Putamen (tissue), 1 donor: ENCODE measurements at places on chromosomes 5 and 9.

- DNase-seq, result no peak
Measured at GRCh38 chr9:95552814-95553546, 36.2 kb upstream of the PTCH1 start.

GRCh38 chr5:73625944-73626811 is at the start of gene ARHGEF28:
Gene ARHGEF28 (plus strand): TSS chr5:73626196. CDS start chr5:73684852, 58,656 bp downstream.
- DNase-seq, result peak; percentile 41

DNA sequence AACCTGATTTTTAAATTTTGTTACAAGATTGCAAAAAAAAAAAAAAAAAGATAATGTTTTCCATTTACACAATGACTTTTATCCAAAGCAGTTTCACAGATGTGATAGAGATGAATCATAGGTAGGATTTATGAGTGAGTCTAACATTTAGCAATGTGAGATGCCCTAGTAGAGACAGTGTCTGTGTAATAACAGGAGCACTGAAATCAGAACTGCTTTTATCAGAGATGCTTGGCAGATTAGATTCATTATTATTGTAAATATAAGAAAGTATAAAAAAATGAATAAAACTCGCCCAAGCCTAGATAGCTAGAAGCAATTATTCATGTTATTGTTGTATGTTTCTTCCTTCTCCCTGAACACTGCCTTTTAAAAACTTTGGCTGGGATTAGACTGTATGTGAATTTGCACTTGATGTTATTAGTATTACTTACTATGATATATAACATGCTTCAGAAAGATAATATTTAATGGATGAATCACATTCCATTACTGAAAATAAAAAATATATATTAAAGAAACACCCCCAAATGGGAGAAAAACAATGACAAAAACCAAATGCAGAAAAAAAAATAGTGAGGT is 567.3 kb upstream of the KLF4 start:
- no peak for DNase-seq

- peak; percentile 42 for DNase-seq
Measured at GRCh38 chr9:98074115-98074990, 17.8 kb downstream of the NANS start.

DNA sequence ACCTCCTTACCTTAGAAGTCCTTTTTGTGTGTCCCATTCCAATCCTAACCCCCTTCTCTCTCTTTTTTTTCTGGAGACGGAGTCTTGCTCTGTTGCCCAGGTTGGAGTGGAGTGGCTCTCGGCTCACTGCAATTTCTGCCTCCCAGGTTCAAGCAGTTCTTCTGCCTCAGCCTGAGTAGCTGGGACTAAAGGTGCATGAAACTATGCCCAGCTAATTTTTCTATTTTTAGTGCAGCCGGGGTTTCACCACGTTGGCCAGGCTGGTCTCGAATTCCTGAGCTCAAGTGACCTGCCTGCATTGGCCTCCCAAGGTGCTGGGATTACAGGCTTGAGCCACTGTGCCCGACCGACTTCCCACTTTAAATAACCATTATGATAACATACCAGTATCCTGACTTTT is 17.5 kb downstream of the TMEM38B start:
- DNase-seq, result no peak

DNA sequence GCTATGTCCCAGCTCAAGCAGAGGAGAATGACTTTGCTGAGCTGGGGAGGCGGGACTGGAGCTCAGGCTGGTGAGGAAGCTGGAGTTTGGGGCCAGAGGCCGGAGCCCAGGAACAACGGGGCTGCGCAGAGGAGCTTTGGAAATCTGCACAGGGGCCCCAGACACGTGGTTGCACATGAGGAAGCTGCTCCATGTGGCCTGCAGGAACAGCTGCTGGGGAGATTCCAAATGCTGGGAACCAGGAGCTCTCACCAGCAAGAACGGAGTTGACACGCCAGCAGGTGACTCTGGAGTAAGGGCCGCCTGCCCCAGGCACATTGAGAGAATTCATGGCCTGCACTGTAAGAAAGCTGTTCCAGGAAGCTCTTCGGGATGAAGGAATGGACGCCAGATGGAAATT is 91.0 kb downstream of the OLFM1 start:
- no peak for DNase-seq

- no peak for DNase-seq
Measured at GRCh38 chr9:6692881-6693361, 47.4 kb upstream of the GLDC start.

DNA sequence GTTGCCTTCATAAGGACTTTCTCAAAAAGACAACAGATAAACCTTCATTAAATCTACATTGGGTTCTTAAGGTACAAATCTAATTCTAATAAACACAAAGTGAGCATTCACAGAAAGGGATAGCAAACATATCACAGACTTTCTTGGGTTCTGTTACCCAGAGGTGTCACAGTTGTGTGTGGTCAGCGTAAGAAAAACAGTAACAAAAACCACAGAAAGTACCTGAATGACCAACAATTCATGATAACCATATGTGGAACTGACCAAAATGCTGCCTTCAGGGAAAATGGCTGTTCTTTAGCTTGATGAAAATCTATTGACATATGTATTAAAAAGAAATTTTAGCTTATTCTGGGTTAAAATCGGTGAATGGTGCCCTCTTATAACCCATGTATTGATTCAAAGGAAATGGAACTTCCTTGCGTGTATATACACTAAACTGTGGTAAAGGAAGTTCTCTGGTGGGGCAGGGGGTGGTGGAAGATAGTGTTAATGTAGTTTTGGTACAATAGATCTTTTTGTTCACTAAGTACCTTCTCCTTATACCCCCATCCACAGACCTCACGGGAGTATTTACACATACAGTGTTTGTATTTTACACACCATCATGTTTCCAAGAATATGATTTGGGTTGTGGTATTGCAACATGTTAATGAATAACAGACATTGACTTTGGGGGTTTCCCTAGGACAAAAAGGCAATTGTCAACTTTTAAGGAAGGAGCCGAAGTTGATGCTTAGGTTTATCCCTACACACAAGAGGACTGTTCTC is 152.5 kb downstream of the APBA1 start:
- DNase-seq, result no peak

- DNase-seq, result no peak
Measured at GRCh38 chr9:133839822-133840329, 101.7 kb upstream of the SARDH start.

GRCh38 chr9:83473488-83473971 is 64.7 kb downstream of the FRMD3 start:
- DNase-seq, result no peak

- DNase-seq, result no peak
Measured at GRCh38 chr9:25415718-25416117, 262.5 kb downstream of the TUSC1 start.

DNA sequence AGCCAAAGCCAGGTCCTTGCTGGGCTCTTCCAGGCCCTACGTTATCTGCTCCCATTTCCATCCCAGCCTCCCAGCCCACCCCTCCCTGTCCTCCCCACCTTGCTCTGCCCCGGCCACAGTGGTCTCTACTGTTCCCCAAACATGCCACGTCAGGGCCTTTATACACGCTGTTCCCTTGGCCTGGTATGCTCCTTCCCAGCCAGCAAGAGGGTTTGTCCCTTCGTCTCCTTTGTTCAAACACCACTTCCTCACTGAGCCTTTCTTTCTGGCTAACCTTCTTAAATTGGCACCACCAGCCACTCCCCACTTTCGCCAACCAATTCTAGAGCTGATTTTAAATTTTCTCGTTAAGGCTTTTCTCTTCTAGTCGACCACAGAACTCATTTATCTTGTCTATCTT is 9.8 kb downstream of the SH2D3C start:
- DNase-seq, result no peak

GRCh38 chr9:95778957-95779356 is 96.5 kb upstream of the ERCC6L2 start:
- no peak for DNase-seq

- DNase-seq, result no peak
Measured at GRCh38 chr5:169048181-169049125, 252.5 kb downstream of the SLIT3 start.

DNA sequence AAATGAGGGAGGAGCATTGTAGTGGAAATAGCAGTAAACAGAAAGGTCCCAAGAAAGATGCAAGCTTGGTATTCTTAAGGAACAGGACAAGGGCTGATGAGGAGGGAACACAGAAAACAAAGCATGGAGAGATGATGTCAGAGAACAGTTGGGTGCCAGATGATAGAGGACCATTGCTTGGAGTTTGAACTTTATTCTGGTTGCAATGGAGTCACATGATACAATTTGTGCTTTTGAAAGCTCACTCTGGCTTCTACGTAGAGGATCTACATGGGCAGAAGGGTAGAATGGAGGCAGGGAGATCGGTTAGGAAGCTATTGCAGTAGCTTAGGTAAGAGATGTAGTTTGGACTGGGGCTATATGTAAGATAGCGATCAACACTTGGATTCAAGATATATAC is 39.8 kb downstream of the SGTB start:
- no peak for DNase-seq

- peak; percentile 22 for DNase-seq
Measured at GRCh38 chr5:100902440-100903038, 543 bp downstream of the ST8SIA4 start.

- no peak for DNase-seq
Measured at GRCh38 chr9:16873126-16873802, 2.8 kb upstream of the BNC2 start.

DNA sequence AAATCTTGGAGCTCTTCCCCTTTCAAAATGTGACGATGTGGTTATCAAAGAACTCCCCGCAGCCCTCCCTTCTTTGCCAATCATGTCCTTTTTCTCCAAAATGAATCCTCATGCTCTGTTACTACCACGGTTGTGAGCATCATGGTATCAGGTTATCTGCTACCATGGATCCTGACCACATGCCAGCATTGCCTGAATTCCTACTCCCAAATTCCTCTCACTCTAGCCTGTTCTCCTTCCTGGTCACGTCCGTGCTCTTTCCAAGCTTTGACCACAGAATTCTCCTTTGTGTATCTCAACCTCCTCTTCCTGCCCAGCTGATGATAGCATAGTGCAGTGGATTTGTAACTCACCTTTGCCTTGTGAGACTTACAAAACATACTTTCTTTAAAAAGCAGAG is 59.5 kb upstream of the FBXL7 start:
- DNase-seq, result no peak

- no peak for DNase-seq
Measured at GRCh38 chr5:93378073-93378472, 202.9 kb downstream of the NR2F1-AS1 start.

DNA sequence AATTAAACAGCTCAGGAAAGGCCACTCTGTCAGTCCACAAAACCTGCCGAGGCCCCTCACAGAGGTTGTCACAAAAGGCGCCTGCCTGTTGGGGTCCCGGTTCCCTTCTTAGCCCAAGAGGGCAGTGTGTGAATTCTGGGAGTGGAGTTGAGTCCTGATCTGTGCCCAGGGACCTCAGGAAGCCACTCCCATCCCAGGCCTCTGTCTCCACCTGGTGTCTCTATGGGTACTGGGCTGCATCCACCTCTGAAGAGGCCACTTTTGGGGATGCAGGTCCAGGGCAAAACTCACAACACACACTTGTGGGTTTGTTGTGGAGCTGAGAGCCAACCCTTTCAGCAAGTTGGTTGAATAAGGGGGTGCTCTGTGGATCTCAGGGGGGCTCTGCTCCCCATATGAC is 74.3 kb upstream of the STXBP1 start:
- no peak for DNase-seq

GRCh38 chr9:124480621-124480981 is 26.6 kb downstream of the NR5A1 start:
- DNase-seq, result no peak

- DNase-seq, result no peak
Measured at GRCh38 chr9:138043411-138044345, 166.1 kb downstream of the CACNA1B start.

GRCh38 chr5:94157704-94158539 is 416.5 kb upstream of the POU5F2 start:
- no peak for DNase-seq

DNA sequence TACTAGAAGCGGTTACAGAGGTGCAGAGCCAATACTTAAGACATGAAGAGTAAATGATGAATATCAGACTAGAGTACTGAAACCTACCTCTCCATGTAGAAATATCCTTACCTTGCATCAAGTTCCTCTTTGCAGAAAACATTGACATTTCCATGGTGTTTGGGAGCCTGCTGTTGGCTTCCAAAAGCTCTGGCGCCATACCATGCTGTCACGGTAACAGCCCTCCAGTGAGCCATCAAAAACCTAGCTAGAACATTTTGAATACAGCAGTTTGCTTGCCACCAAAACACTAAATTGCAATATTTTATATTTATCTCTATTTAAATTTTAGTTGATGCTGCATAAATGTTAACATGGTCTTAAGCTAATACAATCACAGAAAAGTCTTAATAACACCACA is 144.1 kb upstream of the LRRTM2 start:
- no peak for DNase-seq

- DNase-seq, result no peak
Measured at GRCh38 chr9:97919217-97919813, 3.0 kb downstream of the TRMO start.

DNA sequence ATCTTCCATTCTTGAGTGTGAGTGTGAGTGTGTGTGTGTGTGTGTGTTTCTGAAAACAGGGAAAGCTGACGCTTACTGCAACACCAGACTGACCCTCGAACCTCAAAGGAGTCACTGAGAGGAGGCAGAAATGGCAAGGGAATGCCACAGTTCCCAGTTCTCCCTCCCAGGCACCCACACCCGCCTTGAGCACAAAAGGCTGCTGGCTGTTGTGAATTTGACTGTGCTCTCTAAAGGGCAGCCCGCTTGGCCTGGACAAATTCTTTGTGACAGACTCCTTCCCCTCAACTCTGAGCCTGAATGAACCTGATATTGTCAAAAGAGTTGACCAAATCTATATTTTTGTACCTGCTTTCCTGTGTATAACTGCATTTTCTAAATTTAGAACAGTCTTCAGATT is 245.7 kb upstream of the IRX2 start:
- no peak for DNase-seq

- DNase-seq, result no peak
Measured at GRCh38 chr9:130289711-130290241, 24.2 kb downstream of the HMCN2 start.

DNA sequence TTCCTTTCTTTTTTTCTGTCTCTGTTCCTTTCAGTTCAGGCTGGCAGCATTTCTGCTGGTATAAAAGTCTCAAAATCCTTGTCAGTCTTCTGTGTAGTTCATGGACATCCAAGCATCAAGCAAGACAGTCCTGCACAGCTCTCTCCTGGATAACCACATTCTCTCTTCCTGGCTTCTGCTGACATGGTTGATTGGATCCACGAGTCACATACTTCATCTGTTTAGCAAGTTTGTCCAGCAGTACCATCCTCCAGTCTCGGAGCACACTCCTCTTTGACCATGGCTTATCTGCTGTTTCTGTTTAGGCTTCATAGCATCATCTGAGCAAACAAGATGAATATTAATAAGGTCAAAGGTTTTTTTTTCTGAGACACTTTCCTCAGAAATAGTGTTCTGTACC is 220.8 kb downstream of the KDM4C start:
- DNase-seq, result no peak
